NCI-H2107 (cell line): ENCODE measurements at places on chromosomes 5 and 9.

GRCh38 chr5:170562875-170563228 lies 59.0 kb downstream of the KCNIP1 start:
- DNase-seq, result no peak

- no peak for DNase-seq
Measured at GRCh38 chr9:109010746-109011145, 2.6 kb downstream of the CTNNAL1 start.

DNA sequence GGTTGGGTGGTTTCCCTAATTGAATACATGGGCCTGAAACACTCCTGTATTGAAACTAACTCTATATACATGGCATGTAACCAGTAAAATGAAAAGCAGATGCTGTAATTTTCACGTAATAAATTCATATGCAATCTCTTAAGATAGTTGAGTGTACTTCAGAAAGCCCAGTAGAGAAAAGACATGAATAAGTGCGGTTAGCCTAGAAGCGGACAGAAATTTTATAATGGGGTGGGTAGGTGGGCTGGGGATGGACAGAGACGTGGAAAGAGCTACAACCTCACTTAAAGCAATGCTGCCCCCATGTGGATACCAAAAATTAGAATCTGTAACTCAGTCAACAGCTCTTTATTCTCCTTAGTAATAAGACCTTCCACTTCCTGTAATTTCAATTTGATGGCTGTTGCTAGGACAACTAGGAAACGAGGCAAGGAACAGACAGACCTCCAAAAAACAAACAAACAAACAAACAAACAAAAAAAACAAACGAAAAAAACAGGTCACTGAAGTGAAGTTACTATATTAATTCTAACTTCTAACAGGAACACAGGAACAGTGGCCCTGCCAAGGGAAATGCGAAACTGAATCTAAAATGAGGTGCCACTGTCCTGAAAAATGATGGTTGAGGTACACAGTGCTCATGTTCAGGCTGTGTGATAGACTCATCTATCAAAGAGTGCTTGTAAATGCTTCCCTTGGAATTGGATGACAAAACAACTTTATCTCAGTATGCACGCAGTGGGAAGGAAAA lies 103.4 kb upstream of the GNA14 start:
- peak; percentile 17 for DNase-seq

- no peak for DNase-seq
Measured at GRCh38 chr5:160799184-160799583, 52.8 kb downstream of the ATP10B start.

DNA sequence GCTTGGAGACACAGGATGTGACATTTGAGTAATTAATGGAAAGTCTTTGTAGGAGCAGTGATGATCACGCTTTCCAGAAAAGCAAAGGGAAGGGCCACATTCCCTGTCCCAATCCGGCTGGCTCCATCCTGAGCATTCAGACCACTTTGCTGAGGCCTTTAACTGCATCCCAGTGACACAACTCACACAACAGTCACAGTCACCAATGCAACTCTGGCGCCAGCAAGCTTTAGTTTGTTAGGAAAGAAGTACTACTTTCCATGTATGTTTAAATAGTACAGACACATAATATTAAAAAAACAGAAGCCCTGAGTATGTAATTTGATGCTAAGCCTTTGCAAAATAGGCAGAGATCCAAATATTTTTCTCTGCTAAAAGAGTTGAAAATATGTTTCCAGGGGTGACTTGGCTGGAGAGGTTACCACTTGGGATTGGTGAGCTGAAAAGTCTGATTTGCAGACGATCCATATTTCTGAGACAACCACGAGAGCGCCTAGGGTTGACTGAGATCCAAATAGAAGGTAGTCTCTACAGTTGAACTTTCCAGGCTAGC lies 31.7 kb upstream of the GAS1 start:
- no peak for DNase-seq

- DNase-seq, result no peak
Measured at GRCh38 chr5:163532171-163533084, 27.0 kb downstream of the MAT2B start.

- DNase-seq, result no peak
Measured at GRCh38 chr5:137872466-137872865, 4.8 kb downstream of the MYOT start.

DNA sequence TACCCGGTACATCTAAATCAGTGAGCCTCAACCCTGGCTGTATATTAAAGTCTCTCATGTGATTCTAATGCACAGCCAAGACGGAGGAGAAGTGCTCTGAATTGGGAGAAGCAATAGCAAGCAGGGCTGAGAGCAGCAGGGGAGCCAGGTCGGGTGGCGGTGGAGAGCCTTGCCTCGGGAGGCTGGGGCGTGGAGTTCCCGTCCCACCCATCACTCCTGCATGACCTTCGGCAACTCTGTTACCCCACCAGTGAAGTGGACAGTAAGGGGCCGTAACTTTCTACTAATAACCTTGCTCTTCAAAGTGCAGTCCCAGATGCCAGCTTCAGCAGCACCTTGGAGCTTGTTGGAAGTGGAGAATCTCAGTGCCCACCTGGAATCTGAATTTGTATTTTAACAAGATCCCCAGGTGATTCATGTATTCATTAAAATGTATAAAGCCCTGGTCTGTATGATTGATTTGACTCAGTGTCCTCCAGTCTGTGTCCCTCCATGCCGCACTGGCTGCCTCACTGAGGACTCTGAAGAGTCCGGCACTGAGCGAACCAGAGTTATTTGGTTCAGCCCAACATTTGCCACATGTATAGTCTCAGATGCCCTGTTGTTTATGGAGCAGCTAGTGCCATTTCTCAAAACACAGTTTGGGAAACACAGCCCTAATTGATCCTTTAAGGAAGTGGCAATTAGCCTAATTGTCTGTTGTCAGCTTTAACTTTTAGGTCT lies 6.5 kb downstream of the ERGIC1 start:
- DNase-seq, result no peak

- DNase-seq, result no peak
Measured at GRCh38 chr9:27395484-27395921, 98.6 kb upstream of the EQTN start.

DNA sequence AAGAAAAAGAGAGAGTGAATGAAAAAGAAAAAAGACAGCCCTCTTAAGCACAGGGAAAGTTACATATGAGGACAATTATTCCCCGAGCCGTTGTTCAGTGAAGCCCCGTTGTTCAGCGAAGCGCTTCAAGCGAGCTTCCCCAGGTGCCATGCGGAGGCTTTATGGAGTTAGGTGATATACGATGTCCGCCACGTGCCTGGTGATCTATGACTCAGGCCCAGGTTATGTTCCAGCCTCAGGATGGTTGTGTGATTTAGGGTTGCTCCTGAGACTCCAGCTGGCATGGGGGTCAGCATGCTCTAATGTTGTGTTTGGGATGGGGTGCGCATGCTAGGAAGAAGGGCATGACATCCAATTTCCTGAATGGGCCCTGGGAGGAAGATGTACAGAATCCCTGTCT lies 365.6 kb downstream of the CDK5RAP2 start:
- no peak for DNase-seq

GRCh38 chr5:31898036-31898632 lies 259.2 kb downstream of the PDZD2 start:
- no peak for DNase-seq

GRCh38 chr9:84278130-84278529 lies 62.4 kb downstream of the SLC28A3 start:
- DNase-seq, result no peak

- DNase-seq, result no peak
Measured at GRCh38 chr9:121743441-121744001, 92.1 kb downstream of the DAB2IP start.

- no peak for DNase-seq
Measured at GRCh38 chr5:113268232-113268631, 166.6 kb downstream of the TSSK1B start.

- DNase-seq, result no peak
Measured at GRCh38 chr9:127714020-127714750, 1.3 kb downstream of the PTRH1 start.

DNA sequence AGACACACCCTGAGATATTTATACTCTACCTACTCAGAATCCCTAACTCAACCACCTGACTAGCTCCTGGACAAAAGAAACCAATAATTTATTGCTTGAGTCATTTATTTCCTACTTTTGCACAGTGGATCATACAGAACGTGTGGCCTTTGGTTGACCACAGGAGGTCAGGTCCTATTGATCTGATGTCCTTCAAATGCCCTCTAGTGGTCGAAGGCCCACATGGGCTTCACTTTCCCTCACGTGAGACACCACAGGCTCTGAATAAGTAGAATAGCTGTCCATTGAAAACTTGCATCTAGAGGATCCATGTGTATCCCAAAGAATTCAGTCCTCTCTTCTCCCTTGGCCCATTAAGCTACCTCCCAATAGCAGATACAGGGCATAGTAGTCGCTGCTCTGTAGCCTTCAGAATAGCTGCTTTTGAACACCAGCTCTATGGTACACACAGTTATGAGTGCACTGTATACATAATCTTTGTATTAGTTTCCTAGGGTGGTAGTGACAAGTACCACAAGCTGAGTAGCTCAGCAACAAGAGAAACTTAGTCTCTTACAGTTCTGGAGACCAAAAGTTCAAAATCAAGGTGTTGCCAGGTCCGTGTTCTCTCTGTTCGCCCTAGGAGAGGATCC lies 177.6 kb upstream of the SMARCA2 start:
- no peak for DNase-seq

- no peak for DNase-seq
Measured at GRCh38 chr9:16131264-16131663, 578.4 kb downstream of the CCDC171 start.

DNA sequence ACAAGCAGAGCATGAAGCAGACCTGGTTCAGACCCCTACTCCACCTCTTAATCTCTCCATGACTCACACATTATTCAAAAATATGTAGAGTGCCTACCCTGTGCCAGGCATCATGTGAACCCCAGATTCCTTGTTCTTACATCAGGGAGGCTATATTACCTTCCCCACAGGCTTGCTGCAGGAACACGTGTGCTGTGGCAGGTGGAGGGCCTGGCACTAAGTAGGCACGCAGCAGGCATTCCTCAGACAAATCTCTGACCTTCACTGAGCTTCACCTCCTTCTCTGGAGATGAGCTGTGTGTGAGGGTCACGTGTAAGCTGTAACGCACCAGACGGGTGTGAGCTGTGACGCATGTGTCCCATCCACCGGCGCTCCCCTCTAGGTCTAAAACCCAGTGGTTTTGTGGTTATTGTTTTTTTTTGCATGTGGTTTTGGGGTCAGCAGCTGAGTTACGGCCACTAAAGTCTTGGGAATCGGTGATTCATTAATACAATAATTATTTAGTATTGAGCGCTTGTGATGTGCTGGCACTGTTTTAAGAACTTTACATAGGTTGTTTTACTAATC lies 30.3 kb downstream of the ANGPTL2 start:
- DNase-seq, result no peak

GRCh38 chr5:37721447-37721871 lies 118.4 kb downstream of the GDNF start:
- DNase-seq, result no peak

DNA sequence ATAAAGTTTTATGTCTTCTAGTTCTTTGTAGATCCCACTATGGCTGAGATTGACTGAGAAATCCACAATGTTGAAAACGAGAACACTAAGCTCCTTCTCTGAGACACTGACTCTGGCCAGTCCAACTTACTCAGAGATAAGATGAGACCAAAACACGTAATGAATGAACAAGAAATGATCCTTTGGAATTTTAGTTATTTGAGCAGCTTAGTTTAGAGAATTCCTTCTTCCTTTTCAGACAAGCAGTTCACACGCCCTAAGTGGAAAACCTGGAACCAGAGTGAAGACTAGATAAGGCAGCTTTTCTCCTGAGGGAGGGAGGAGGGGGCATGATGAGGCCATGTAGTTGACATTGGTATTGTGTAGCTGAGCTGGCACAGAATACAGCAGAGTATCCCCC lies 139.6 kb downstream of the GABRB2 start:
- no peak for DNase-seq

DNA sequence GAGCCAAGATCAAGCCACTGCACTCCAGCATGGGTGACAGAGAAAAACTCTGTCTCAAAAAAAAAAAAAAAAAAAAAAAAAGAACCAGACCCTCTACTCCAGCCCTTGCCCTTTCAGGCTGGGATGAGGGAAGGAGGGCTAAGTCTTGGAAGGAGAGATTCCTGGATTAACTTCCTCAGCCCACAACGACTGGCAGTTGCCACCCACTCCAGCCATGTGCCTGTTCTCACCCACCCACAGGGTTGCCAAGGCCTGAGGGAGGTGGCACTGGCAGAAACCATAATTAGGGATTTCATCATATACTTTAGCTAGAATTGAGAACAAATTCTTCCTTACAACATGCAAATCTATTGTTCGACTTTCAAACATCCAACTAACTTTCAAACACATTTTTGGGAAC lies 87.8 kb upstream of the SLC30A5 start:
- no peak for DNase-seq

- no peak for DNase-seq
Measured at GRCh38 chr9:69393425-69393824, 68.4 kb downstream of the ENTREP1 start.

GRCh38 chr5:150703762-150704161 lies 2.9 kb upstream of the RBM22 start:
- no peak for DNase-seq

DNA sequence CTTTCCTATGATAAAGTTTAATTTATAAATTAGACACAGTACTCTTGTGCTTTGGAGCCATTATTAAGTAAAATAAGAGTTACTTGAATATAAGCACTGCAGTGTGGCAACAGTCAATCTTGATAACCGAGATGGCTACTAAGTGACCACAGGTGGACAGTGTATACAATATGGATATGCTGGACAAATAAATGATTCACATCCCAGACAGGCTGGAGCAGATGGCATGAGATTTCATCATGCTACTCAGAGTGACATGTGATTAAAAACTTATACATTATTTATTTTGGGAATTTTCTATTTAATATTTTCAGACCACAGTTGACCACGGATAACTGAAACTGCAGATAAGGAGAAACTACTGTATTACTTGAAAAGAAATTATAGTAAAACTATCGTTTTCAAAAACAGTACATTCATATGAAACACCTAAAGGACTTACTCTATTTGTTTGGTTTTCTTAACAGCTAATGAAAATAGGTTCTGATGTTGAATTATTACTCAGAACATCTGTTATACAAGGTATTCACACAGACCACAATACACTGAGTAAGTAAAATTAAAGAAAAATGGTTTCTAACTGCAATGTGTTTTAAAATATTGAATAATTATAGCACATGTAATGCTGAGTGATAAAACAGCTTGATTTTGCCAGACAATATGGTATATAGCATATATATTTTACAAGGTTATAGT lies 16.0 kb downstream of the LYRM7 start:
- DNase-seq, result no peak

- no peak for DNase-seq
Measured at GRCh38 chr9:91241909-91242308, 119.8 kb downstream of the AUH start.

- no peak for DNase-seq
Measured at GRCh38 chr5:102554728-102555127, 55.9 kb upstream of the SLCO6A1 start.

DNA sequence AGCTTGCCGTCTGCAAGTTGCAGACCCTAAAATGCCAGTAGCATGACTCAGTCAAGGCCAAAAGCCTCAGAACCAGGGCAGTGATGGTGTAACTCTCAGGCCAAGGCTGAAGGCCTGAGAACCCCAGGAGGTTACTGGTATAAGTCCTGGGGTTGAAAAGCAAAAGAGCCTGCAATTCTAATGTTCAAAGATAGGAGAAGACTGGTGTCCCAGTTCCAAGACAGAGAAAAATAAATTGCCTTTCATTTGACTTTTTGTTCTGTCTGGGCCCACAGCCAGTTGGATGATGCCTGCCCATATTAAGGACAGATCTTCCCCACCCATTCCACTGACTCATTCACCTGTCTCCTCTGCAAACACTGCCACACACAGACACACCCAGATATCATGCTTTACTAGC lies 673.2 kb downstream of the CDH18 start:
- no peak for DNase-seq
